ENCODE measurements at places on chromosomes 7 and 10.

DNA sequence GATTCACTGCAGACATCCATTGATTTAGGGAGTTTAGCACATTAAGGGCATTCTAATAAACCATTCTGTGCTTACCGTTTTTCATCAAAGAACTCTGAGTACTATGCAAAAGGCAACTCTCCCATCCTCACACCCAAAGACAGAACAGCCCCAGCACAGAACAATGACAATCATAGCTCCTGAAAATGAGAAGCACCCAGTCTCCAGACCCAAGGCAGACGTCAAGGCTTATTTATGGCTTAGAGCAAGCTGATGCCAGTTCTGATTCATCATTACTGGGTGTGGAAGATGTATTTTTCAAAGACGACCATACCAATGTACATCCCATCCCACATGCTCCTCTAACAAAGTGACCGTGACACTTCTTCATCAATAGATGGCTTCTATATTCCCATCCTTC is 67.6 kb downstream of the OSBPL3 start:
- DNase-seq, result no peak

DNA sequence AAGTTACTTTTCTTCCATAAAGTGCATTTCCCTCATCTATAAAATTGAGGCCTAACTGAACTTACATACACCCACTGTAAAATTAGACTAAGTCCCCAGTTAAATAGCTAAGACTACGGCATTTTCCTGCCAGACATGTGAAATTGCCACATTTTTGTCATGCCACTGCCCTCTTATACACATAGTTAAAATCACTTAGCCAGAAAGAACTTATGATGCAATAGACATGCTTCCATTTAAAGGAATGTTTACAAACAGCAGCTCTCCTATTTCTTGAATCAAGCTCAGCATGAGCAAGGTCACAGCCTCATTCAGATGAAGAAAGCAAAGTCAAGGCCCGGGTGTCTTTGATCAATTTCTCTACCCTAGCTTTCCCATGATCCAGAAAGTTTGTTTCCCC is 175.7 kb downstream of the LRRN3 start:
- peak; percentile 48 for DNase-seq

DNA sequence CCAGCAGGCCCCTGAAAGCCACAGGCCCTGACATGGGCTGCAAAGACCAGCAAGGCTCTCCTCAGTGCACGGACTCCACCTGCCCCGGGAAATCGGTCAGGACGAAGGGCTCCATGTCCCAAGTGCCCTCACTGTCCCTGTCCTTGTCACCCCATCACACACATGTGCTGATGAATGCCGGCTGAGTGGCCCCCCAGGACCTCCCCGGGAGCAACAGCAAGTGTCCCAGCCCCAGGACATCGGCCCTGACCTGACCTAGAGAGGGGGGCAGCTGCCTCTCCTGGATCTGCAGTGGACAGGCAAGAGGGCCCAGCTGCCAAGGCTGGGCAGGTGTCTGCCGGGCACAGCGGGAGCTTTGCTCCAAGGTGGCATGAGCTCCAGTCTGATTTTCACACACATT is 49.8 kb downstream of the STK32C start:
- DNase-seq, result no peak

- DNase-seq, result no peak
These were observed 168.9 kb upstream of the PHF14 start for GRCh38 chr7:10804770-10805169.

DNA sequence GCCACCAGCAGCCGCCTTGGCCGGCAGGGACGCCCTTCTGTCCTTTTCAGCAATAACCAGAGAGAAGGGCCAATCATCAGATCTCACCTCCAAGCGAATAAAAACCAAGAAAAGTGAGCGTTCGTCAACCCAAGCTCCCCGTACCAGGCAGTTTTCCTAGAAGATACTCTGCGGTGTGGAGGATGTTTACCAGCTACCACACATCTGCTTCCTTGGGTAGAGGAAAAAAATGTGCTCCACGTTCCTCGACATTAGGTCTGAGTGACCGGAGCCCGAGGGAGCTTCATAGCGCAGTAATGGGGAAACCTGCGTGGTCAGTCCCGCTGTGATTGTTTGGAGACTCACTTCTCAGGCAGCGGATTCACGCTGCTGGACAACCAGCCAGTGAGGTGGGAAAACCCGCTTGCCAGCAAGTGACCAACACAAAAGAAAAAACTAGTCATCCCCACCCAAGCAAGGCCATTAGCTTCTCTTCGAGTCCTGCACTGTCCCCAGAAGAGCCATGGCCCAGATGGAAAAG is 73.0 kb downstream of the ZRANB1 start:
- DNase-seq, result no peak

DNA sequence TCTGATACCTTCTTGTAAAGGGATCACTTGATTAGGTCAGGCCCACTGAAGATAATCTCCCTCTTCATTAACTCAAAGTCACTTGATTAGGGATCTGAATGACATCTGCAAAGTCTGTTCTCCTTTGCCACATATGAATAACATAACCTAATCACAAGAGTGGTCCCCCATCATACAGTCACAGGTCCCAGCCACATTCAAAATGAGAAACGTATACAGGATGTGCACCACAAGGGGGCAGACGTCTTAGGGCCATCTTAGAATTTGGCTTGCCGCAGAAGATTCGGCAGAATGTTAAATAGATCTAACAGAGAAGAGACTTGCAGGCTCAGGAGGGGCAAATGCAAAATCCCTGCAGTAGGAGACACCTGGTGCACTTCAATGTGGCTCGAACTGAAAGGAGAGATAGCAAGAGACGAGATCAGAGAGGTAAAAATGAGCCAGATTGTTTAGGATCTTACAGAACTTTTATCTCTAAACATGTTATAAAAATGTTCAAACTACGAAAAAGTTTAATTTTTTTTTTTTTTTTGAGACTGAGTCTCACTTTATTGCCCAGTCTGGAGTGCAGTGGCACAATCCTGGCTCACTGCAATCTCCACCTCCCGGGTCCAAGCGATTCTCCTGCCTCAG is 10.4 kb upstream of the SMC3 start:
- no peak for DNase-seq

- DNase-seq, result no peak
These were observed 706.6 kb downstream of the INHBA start for GRCh38 chr7:40996233-40996677.

- DNase-seq, result no peak
These were observed 5.9 kb upstream of the GARIN1A start for GRCh38 chr7:128666200-128666599.

- DNase-seq, result no peak
These were observed 26.9 kb downstream of the CAV1 start for GRCh38 chr7:116551692-116552091.

GRCh38 chr7:73823873-73824592 is 6.8 kb upstream of the CLDN4 start:
- no peak for DNase-seq

DNA sequence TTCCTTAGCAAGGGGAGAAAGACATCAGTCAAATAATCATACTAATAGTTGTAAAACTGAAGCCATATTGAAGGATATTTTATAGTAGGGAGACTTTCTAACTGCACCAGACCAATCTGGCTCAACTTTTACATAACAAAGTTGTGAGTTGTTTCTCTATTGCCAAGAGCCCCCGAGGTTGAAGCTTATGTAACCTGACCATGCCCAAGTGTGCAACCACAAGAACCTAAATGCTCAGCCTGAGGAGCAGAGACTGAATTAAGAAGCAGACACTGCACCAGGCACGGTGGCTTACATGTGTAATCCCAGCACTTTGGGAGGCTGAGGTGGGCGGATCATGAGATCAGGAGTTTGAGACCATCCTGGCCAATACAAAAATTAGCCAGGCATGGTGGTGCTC is 77.3 kb upstream of the ARMC3 start:
- DNase-seq, result no peak

DNA sequence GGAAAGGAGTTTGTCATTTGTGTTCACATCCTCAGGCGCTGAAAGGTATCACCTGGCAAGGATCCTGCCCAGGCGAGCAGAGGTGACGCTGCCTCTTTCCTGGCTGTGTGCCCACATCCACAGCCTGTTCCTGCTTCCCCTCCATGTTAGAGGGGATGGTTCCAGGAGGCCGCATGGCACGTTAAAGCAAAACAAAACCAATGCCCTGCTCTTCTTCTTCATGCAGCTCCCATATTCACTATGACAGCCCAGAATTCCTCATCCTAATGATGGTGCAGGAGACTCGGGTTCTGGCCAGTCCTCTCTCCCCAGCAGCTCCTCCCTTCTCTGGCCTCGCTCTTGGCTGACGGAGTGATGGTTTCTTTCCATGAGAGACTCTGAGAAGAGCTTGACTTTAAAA is 678.5 kb upstream of the ANKRD30A start:
- no peak for DNase-seq

GRCh38 chr7:63080831-63081230 is 917.8 kb upstream of the ZNF722 start:
- DNase-seq, result no peak

DNA sequence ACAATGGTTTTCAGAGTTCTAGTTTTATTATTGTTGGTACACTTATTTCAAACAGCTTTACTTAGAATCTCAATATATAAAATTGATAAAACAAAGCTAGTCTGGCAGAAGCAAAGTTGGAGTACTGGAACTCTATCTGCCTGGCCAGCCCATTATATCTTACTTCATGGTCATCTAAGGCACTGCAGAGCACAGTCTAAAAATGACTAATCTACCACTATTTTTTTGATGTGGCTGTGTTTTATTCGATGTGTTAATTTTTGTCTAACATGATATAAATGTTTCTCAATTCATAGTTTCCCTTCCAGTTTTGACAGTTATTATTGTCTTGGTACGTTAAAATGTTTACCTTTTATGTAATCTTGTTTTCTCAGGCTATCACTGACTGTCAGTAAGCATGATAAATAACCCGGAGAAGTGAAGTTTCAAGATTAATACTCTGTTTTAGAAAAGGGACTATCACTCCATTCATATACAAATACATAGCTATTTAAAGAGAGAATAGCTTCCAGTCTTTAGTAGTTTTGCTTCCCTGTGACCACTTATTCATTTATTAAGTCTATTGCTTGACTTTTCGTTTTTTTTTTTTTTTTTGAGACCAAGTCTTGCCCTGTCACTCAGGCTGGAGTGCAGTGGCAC is 60.6 kb upstream of the CSTF2T start:
- DNase-seq, result no peak

DNA sequence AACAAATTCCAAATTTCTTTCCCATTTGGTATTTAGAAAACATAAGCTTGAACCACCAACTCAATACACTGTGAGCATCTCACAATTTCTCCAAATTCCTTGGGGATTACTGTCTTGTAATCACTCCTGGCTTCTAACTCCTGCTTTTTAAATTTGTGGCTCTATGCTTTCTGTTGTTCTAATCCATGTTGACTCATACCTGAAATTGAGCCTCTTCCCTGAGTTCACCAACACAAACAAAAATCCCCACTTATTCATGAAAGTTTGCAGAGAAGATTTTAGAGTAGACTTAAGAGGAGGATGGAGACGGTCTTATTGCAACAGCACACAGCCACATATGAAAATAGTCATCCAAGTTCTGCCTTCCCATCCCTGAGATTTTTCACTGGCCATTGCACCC is 252.5 kb downstream of the PTEN start:
- no peak for DNase-seq

GRCh38 chr7:46414946-46415345 is 493.9 kb upstream of the IGFBP3 start:
- peak; percentile 49 for DNase-seq

DNA sequence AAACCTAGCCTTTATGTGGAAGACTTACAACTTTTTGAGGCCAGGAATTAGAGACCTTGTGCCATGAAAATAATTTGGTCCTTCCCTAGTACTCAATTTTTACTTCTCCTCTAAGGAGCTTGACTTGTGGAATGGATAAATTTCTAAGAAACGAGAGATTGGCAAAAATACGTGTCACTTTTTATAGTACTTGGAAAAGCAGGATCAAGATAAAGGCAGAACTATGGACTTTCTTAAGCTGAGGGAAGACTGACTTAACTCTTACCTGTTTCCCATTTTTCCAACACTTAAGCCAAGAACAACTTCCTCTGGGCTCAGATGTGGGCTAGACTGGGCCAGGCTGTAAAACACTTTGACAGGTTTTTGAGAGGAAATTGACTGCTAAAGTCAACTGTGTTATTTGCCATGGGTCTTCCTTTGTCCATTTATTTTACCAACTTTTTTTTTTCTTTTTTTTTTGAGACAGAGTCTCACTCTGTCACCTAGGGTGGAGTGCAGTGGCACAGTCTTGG is 2.0 kb upstream of the WBP1L start:
- DNase-seq, result no peak

GRCh38 chr10:123390332-123390731 is 236.1 kb downstream of the BUB3 start:
- no peak for DNase-seq

DNA sequence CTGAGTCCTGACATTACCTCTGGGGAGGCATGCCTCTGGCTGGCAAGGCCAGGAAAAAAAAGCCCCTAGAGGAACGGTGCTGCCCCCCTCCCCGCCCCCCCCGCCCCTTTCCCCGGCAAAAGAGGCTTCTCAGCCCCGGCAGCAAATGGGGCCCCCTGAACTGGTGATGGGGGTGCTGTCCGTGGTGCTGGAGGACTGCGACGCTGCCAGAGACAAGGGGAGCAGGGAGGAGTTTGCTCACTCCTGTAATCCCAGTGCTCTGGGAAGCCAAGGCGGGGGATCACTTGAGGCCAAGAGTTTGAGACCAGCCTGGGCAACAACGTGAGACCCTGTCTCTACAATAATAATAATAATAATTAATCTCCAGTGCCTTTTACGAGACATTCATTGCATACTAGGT is 23.7 kb downstream of the SRRM3 start:
- DNase-seq, result no peak

- no peak for DNase-seq
These were observed at the start of gene TLX1 for GRCh38 chr10:101130984-101131961. TLX1 (plus strand) TSS chr10:101131300; CDS start chr10:101131542, 242 bp downstream.

DNA sequence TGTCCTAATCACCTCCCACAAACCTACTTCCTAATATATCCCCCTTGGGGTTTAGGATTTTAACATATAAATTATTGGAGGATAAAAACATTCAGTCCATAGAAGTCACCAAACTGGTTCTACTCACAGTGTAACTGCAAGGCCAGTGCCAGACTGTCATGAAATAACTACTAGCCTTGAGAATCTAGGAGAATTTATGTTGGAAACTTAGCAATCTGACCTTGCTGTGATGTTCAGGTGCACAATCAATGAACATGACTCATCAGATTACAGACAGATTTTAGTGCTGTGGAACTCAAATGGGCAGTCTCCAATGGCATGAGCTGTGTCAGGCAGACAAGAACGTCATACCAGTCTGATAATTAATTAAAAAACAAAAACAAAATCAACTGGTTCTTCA is 571.4 kb upstream of the IGFBP3 start:
- no peak for DNase-seq

DNA sequence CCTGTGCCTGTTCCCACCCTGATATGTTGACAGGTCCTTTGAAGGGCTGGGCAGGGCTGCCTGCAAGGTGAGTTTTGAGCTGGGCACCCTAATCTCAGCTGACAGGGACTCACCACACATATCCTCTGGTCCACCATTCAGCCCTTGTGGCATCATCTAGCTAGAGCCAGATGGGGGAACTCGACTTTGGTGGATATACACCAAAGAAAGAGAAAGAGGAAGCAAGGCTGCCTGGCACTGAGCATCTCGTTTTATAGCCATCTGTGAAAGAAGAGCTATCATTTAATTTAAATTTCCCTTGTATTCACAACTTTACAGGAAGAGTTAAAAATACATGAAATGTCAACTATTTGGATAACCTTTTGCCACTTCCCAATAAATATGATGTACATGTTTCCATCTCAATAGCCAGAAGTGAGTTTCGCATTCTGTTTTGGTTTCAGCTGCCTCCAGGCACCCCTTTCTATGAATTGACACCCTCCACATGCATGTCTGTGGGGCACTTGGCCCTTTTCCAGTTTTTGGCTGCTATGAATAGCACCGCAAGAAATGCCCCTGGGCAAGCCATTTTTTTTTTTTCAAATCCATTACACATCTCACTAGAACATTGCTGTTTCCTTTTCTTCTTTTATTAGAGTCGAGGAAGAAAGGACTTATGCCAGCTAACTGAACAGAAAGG is 22.9 kb upstream of the GRB10 start:
- DNase-seq, result no peak
